Fibroblast of lung (primary cell): ENCODE measurements at places on chromosomes 4 and X.

- no peak for DNase-seq
These were observed 34.9 kb upstream of the SLC25A14 start for GRCh38 chrX:130304587-130305368.

- DNase-seq = no peak
These were observed 42.5 kb downstream of the ADD1 start for GRCh38 chr4:2886161-2886560.

GRCh38 chr4:96713271-96713850 lies 873.5 kb downstream of the PDHA2 start:
- no peak for DNase-seq

GRCh38 chr4:35463251-35463952 lies 780.9 kb downstream of the ARAP2 start:
- no peak for DNase-seq

DNA sequence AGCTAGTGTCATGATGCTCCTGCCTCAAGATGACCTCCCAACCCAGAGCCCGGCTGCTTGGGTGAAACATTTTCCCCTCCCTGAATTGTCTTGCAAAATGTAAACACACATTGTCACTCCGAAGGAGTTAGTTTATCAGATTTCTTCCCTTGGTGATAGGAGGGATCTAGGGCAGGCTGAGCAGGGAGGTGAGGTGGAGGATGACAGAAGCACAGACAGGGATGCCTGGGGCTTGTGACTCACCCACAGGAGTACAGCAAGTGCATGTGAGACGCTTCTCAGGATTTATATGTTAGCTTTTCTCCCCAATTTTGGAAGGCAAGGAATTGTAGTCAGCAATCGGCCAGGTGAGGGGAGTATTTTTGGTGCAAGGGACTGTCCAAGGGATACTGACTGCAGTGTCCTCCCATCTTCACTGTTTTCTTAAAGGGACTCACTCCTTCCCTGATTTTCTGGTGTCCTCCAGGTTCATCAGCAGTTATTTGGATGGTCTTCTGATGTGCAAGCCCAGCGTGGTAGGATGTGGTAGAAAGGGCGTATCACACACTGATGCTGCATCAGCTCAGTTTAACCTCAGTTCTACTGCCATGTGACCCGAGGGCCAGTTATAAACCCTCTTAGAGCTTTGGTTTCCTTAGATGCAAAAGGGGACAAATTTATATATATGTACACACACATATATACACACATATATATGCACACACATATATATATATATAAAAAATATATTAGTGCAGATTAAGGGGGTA lies 46.2 kb upstream of the IGFBP7 start:
- DNase-seq = no peak
